ENCODE measurements at places on chromosomes 1 and 21. TPM values are rescaled to one million over a fixed set of nuclear protein-coding genes. Genes with fewer than 3 reads are reported as not detected.
A peak's percentile ranks its signal among the peaks of the same experiment; 100 is the strongest.

DNA sequence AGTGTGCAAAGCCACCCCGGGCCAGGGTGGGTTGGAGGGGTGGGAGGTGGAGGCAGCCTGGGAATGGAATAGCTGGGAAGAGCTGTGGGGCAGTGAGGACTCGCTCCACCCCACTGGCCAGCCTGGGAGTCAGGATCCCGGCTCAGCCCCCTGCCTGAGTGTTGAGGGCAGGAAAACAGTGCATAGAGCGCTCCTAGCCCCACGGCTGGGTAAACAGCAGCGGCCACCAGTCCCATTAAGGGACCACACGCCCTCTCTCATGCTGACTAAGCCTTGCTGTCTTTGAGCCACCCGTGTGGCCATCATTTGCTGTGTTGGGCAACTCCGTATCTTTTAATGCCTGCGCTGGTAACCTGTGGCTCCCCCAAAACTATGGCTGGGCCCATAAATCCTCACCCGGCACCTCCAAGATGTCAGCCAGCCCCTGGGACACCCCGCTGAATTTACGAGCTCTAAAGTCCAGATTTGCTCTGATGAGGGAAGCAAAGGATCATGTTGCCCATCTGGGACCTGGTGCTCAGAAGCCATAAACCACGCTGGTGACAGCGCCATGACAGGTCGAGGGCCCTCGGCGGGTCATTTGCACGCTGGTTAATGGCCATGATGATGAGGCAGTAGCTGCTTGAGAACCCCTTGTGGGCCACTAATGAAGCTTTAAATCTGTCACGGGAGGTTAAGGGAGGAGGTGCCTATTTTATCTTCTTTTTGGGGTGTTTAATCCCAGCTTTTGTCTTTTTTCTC is 34.9 kb downstream of the SYF2 start:
- no peak for DNase-seq

Gene CASQ2
- 0.23 TPM for total RNA-seq

- DNase-seq: no peak
These were observed 75.9 kb downstream of the KIF1B start for GRCh38 chr1:10286244-10286643.

Gene ARTN
- total RNA-seq: 0.23 TPM

DNA sequence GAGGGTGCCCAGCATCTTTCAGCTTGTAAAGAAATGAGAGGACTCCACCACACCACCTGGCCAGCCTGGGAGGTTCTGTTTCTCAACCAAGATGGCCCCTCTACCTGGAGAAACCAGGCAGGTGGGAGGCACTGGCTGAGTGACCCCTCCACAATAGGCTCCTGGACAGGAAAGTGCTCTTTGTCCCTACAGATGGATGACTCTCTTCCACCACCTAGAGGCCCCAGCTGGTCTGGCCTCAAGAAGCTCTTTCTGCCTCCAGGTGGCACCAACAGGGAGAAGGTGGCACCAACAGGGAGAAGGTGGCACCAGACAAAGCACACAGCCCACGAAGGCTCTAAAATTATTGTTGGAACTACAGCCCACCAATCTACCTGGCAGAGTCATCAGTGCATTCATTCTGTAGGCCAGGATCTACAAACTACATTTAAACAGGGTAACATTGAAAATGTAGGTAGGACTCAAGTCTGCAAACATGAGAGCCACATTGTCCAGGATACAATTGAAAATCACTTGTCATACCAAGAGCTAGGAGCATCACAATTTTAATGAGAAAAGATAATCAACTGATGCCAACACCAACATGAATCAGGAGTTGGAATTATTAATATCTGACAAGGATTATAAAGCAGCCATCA is 14.4 kb downstream of the TMPRSS3 start:
- peak; percentile 33 for DNase-seq

Gene FCGR3B
- total RNA-seq: 0.17 TPM

DNA sequence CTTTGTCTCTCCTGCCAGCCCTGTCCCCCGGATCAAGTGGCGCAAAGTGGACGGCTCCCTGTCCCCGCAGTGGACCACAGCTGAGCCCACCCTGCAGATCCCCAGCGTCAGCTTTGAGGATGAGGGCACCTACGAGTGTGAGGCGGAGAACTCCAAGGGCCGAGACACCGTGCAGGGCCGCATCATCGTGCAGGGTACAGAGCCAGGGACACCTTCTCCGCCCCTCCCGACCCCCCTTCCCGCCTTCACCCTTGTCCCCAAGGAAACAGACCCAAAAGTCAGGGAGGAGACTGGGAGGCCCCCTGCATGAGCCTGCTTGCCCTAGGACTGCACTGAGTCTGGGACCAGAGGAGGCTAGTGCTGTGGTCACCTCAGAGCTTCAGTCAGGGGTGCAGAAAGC is 18.2 kb downstream of the CNTN2 start:
- DNase-seq: no peak
